Stimulated activated CD4-positive, alpha-beta T cell treated with anti-CD3 and anti-CD28 coated beads, TNF-alpha, amount 100 ng/mL, for 24 hours (primary cell): ENCODE measurements at places on chromosomes 13 and 19.

DNA sequence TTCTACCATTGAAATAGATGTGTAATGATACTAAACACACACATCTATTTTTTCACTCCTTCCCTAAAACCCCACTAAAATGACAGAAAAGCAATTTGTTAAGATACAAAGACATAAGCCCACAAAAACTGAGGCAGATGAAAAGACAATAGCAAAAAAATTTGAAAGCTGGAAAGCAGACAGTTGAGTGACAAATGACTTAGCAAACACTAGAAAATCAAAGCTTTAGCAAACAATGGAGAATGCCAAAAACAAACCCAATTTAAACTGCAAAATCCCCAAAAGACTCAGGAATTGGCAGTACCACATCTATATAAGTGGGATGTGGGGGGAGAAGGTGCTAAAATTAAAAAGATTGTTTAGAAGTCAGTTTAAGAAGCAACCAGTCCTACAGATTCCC is 9.5 kb downstream of the TSC22D1 start:
- no peak for DNase-seq

- DNase-seq, result no peak
Measured at GRCh38 chr19:51698296-51698695, 5.2 kb downstream of the SPACA6 start.

DNA sequence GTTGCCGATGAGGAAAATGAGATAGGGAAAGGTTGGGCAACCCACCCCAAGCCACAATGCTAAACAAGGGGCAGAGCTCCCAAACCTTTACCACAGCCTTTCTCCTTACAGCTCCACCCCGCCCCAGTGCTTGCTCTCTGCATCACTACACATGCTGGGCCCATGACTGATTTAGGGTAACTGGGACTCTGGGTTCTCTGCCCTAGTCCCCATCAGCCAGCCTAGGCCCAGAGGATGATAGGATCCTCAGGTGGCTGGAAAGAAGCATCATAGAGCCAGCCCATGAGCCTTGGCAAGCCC is 11.6 kb downstream of the C19orf47 start:
- DNase-seq, result no peak

GRCh38 chr13:59414006-59414405 is 749.7 kb downstream of the DIAPH3 start:
- no peak for DNase-seq

GRCh38 chr13:111302045-111302726 is 18.3 kb upstream of the TEX29 start:
- no peak for DNase-seq
